Globus pallidus (tissue), 1 donor: ENCODE measurements at places on chromosomes 5 and 9.

DNA sequence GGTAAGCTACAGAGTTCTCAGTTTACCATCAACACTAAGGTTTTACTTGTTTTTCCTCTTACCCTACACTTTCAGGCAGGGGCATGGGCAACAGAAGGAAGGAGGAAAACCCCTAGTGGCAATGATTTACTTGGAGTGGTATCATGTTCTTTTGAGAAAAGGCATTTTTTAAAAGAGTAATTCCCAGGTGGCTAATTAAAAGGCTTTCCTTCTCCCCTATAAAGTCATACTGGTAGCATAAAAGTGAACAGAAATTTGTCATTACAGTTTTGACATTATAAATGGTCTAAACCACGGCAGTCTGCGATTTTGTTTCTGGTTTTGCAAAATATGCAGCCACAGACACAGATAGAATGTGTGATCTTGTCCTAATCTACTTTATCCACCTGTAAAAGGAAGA is 30.9 kb upstream of the OR2K2 start:
- DNase-seq = no peak

GRCh38 chr5:2149195-2149539 is 266.4 kb upstream of the IRX4 start:
- DNase-seq = no peak

DNA sequence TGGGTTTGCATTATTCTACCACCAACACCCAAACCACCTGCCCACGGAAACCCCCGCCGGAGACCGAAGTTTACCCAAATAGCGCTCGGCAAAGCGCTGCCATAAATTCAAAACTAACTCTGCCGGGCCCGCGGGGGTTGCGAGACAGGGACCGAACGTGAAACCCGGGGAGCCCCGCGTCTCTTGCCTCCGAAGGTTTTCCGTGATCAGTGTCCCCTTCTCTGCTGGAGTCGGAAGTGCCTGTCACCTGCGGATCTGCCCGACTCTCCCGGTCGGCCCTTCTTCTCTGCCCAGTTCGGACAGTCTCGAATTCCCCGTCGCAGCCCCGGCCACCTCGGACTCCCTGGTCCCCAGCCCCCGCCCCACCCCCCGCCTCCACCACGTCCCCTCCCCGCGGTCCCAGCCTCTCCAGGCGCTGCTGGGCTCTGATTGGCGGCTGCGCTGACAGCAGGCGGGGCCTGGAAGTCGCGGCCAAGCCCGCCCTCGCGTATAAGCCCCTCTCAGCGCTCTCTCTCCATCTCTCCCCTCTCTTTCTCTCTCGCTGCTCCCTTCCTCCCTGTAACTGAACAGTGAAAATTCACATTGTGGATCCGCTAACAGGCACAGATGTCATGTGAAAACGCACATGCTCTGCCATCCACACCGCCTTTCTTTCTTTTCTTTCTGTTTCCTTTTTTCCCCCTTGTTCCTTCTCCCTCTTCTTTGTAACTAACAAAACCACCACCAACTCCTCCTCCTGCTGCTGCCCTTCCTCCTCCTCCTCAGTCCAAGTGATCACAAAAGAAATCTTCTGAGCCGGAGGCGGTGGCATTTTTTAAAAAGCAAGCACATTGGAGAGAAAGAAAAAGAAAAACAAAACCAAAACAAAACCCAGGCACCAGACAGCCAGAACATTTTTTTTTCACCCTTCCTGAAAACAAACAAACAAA is at the start of gene RORB:
Gene RORB (plus strand): TSS at position 517 of the 929 bp plus-strand sequence. CDS start 642 bp downstream, outside the sequence.
- peak; percentile 94 for DNase-seq

GRCh38 chr5:124906339-124907097 is 160.1 kb upstream of the ZNF608 start:
- DNase-seq = peak; percentile 94

DNA sequence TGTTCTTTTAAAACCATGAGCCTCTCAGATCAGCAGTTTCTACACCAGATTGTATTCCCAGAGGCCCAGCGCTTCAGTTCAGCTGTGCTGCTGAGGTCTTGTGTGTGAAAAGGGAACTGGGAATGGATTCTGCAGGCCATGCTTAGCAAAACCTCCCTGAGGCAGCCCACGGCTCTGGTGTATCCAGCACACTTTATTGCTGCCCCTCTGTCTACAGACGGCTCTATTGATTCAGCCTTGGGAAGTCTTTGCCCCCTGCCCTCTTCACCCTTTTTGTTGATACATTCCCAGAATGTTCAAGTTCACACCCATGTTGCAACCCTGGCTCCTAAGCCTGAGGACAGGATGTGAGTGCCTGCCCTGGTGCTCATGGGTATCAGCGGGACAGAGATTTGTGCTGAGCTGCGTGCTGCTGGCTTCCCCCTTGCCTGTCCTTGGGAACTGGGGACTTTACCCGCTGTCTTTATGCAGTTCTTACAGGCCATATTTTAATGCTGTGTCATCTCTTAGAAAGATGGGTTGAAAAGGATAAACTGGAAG is 37.3 kb downstream of the ARHGAP26 start:
- no peak for DNase-seq

GRCh38 chr5:143135832-143136551 is 267.5 kb downstream of the NR3C1 start:
- peak; percentile 11 for DNase-seq

- no peak for DNase-seq
Measured at GRCh38 chr9:130936285-130937117, 2.5 kb downstream of the FIBCD1 start.

DNA sequence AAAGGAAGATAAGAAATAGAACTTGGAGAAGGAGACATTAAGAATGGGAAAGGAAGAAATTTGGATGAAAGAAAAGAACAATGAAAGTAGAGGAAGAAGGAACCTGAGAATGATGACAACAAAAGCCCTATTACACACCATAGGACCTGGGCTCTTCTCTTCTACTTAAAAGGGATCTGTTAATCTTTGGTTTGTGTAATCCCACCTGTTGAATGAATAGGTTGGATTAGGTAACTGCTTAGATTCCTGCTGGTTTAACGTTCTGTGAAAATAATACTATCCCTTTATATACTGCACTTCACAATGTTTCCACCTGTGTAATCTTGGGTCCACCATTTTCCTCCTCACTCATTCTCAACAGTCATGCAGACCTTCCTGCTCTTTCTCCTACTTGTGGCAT is 157.8 kb upstream of the ATP10B start:
- DNase-seq = no peak
